ENCODE measurements at places on chromosomes 1 and 21.

DNA sequence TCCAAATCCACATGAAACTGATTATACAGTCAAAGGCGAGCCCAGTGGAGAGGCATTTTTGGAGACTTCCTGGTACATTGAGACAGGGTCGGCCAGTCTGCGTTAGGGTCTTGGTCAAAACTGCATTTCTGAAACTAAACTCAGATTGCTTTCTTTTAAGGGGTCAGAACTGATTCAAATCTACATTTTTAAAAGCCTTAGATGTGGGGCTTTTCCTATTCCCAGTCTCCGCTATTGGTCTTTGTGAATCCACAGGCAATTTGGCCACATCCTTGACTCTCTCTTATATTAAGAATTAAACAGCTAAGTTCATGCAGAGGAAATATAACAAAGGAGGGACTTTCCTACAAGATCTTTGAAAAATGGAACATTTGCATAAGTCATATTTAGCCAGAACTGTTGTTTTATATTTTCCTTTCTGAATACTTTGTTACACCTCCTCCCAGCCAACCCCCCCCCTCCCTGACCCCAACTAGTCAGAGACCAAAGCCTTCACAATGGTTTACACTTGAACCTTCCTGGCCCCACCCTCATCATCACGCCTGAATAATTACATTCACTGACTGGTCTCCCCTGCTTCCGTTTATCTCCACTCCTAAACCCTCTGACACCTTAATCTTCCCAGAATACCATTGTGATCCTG is 30.9 kb downstream of the SELL start:
- peak; percentile 30 for DNase-seq

GRCh38 chr1:235809688-235810397 is 56.9 kb downstream of the LYST start:
- no peak for DNase-seq

DNA sequence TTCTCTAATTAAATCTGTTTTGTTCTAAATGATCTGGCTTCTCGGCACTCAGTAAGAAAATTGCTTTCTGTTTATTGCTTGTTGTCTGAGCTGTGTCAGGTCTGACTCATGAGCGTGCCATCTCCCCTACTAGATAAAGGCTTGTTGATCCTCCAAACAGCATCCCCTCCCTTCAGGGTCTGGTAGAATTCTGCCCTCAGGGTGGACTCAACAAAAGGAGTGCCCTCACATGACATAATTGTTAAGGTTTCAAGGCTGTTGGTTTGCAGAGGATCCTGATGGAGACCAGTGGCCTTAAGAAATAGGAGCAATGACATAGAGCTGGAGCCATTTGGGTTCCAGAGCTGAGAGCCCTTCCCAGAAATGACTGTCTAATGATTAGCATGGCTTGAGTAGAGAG is 36.0 kb upstream of the ATP2B4 start:
- no peak for DNase-seq

GRCh38 chr1:67677930-67678329 is 7.1 kb upstream of the GADD45A start:
- DNase-seq: no peak

DNA sequence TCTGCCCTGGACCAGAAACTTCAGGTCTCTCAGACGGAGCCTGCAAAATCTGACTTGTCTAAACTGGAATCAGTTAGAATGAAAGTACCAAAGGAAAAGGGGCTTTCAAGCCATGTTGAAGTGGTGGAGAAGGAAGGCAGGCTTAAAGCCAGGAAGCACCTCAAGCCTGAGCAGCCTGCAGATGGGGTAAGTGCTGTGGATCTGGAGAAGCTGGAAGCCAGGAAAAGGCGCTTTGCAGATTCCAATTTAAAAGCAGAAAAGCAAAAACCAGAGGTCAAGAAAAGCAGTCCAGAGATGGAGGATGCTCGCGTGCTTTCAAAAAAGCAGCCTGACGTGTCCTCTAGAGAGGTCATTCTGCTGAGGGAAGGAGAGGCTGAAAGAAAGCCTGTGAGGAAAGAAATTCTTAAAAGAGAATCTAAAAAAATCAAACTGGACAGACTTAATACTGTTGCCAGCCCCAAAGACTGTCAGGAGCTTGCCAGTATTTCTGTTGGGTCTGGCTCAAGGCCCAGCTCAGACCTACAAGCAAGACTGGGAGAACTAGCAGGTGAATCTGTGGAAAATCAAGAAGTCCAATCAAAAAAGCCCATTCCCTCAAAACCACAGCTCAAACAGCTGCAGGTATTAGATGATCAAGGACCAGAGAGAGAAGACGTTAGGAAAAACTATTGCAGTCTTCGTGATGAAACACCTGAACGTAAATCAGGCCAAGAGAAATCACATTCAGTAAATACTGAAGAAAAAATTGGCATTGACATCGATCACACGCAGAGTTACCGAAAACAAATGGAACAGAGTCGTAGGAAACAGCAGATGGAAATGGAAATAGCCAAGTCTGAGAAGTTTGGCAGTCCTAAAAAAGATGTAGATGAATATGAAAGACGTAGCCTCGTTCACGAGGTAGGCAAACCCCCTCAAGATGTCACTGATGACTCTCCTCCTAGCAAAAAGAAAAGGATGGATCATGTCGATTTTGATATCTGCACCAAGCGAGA is 46.6 kb downstream of the ZBTB17 start:
- DNase-seq: no peak

GRCh38 chr1:210932104-210932503 is 201.8 kb downstream of the KCNH1 start:
- no peak for DNase-seq

DNA sequence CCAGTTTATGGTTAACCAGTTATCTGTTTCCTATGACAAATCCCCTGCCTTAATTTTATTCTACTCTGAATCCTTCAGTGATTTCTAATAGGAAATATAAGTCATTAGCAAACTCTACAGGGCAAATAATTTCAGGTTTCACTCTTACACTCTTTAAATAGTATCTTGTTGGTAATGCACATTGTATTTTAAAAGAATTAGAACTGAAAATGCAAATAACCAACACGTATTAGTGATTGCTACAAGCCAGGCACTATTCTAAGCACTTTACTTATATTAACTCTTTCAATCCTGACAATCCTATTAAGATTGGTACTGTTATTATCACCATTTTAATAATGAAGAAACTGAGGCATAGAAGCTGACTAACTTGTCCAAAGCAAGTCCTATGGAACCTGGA is 48.3 kb upstream of the LHX8 start:
- DNase-seq: no peak

DNA sequence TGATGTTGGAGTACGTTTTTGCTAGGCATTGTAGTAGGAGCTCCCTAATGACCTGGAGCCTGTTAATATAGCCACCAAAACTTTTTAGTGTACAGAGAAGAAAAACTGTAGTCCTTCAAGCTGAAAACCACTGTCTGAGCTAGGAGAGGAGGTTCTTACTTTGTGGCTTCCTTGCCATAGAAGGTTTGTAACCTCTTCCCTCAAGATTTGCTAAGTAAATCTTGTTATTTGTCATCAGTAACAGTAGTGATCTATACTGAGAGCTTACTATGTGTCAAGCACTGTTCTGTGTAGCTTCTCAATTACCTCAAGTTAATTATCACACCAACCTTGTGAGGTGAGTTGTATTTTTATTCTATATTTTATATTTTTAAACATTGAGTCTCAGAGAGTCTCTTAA is 21.2 kb upstream of the LRRC8C start:
- DNase-seq: no peak

GRCh38 chr1:82153272-82153629 is 352.5 kb downstream of the ADGRL2 start:
- DNase-seq: no peak

- DNase-seq: no peak
Observed at GRCh38 chr1:195898924-195899323, 709.3 kb downstream of the KCNT2 start.

DNA sequence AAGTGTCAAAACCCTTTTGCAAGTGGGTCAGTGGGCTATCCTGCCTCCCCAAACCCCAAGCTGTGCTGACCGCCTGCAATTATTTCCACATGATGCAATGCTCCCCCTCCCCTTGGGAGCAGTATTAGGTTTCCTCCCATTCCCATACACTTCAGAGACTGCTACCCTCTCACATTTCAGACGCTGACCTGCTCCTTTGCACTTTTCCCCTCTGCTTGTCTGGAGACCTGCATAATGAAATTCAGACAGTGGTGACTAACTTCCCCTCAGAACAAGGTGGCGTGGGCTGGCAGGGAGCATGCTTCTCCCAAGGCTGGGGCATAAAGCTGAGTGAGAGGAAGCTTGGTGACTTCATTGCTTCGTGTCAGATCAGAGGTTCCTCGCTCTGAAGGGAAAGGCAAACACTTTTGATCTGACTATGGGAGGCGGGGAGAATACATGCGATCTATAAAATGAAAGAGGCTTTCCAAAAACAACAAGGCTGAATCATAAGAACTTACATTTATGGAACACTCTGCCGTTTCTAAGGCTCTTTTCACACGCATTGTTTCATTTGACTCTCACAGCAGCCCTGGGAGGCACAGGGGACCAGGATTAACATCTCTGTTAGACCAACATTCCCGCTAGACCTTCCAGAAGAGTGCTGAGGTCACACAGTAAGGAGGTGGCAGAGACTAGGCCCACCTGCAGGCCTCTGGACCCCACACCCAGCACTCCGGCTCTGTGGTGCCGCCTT is 27.5 kb upstream of the ROR1 start:
- no peak for DNase-seq

DNA sequence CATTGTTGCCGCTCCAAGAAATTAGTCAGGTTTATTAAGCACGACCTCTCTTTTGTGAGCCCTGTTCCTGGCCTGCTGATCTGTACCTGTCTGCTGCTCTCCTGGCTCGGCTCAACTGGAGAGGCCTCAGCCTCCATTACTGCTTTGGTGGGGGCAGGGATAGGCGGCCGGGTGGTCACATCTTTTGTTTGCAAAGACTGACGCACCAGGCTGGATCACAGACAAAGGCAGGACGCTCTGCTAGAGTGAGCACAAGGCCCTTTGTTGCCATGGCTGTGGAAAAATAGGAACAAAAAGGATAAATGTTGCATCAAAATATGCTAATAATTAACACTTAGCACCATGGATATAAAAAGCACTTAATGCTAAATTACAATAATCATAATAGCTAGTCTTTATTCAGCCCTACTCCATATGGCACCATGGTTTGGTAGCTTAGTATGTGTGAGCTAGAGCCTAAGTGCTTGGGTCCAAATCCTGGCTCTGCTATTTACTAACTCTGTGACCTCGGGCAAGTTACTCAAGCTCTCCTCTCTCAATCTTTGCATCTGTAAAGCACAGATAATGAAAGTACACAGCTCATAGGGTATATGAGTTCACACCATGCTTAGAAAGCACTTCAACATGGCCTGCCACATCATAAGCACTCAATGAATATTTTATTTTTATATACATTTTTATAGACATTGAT is 28.9 kb upstream of the HPDL start:
- DNase-seq: no peak

GRCh38 chr21:32613436-32614043 is 1.4 kb upstream of the CFAP298 start:
- no peak for DNase-seq

GRCh38 chr1:29901624-29902325 is 665.5 kb downstream of the PTPRU start:
- DNase-seq: no peak

GRCh38 chr1:116262207-116262994 is 110.6 kb upstream of the ATP1A1 start:
- DNase-seq: no peak

GRCh38 chr1:35847935-35848565 is 35.0 kb upstream of the AGO1 start:
- no peak for DNase-seq

DNA sequence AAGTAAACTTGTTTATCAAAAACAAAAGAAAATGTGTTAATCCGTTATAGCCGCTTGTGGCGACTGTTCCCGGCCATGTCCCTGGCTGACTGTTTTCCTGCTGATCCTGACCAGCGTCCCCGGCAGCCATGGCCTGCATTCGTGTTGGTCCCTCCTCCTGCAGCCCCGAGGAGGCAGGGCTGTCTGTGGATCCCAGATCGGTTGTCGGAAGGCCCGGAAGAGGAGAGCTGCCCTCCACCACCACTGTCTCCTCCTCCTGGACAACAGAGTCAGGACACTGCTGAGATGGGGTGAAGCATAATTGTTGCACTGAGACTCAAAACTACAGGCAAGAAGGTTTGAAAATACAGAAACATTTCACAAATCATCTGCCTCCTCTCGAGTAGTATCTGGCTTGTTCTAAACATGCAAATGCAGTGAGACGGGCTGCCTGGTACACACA is 3.6 kb upstream of the MXRA8 start:
- no peak for DNase-seq

DNA sequence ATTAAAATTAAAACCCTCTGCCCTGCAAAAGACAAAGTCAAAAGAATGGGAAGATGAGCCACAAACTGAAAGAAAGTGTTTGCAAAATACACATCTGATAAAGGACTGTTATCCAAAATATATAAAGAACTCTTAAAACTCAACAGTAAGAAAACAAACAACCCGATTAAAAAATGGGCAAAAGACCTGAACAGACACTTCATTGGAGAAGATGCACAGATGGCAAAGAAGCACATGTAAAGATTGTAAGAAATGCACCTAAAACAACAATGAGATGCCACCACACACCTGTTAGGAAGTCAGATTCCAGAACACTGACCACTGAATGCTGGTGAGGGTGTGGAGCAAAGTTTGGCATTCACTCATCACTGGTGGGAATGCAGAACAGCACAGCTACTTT is 24.6 kb upstream of the POFUT2 start:
- DNase-seq: no peak

- DNase-seq: no peak
Observed at GRCh38 chr1:94768036-94768435, 52.1 kb upstream of the SLC44A3 start.

DNA sequence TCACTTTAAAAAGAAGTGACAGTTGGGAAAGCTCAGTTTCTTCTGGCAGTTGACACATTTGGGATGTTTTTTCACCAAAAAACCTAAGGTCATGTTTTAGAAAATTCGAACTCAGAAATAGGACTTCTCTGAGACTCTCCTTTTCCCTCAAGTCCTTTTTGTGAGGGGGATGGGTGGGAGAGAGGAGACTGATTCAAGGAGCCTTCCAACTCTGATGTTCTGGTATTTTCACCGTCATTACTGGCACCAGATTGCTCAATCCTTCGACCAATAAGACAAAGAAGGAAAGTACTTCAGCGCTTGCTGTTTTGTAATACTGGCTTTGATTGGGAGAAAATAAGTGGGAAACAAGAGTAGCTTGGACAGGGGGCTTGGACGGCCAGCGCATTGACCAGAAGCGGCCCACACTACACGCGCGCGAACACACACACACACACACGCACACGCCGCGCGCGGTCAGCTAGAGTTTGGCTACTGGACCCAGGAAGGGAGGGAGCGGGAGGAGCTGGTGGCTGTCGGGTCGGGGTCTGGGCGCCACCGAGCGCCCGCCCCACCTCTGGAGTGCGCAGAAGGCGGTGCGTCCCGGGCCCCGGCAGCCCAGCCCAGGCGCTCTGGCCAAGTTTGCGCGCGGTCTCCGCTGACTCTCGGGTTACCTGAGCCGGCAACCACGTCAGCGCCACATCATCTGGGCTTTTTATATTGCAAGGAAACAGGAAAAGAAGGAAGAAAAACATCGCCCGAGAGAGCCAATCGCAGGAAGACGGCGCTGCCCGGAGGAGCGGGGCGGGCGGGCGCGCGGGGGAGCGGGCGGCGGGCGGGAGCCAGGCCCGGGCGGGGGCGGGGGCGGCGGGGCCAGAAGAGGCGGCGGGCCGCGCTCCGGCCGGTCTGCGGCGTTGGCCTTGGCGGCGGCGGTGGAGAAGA is at the start of gene KCNK1:
Gene KCNK1, plus strand, starts transcription at position 855 of the 921 bp plus-strand sequence. Its CDS starts 66 bp downstream, at position 921.
- DNase-seq: no peak
